HFF-Myc (cell line): ENCODE measurements at places on chromosomes 11 and 22.
A peak's percentile ranks its signal among the peaks of the same experiment; 100 is the strongest.

DNA sequence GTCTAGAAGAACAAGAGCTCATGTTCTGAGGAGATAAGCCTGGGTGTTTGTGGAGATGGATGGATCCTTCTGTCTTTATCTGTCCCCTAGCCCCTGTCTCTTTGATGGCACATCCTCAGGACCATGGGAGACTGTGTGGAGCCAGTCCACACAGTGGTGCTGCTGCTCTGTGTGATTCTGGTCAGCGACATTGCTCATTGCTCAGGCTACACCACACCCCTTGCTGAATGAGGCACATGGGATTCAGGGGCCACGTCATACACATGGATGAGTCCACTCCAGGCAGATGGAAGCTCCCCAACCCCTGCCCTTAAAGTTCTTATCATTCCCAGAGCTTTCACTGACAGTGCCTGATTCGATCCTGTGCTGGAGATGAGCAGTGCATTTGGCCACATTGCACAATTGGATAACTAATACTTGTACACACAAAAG, 222.2 kb downstream of the NAV2 start:
- no peak for DNase-seq

GRCh38 chr22:48850658-48851287, 976.9 kb downstream of the BRD1 start:
- no peak for DNase-seq

GRCh38 chr11:120540744-120541465, 29.4 kb downstream of the GRIK4 start:
- no peak for DNase-seq

DNA sequence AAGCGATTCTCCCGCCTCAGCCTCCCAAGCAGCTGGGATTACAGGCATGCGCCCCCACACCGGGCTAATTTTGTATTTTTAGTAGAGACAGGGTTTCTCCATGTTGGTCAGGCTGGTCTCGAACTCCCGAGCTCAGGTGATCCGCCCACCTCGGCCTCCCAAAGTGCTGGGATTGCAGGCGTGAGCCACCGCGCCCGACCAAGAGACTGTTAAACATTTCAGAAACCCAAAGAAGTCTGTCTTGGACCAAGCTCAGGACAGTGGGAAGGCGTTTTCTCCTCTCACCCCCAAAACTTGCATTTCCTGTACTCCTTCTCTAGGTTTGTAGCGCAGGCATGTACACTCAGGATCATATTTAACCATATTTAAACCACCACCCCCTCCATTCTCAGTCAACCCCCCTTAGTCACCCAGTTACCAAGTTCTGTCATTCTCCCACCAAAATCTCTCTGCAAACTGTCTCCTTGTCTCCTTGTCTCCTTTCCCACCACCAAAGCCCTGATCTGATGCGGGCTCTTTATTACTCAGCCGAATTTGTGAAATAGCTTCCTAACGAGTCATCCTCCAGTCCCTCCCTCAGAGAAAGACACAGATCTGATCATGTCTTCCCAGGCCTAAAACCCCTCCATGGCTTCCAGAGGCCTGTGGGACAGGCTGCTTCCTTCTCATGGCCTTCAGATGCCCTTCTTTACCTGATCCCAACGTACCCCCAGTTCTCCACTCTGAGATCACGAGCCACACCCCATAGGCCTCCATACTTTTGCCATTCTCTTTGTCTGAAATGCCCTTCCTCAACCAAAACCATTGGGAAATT, 29.0 kb upstream of the CREB3L1 start:
- no peak for DNase-seq

- no peak for DNase-seq
Observed at GRCh38 chr22:33104147-33104854, 46.1 kb upstream of the SYN3 start.

DNA sequence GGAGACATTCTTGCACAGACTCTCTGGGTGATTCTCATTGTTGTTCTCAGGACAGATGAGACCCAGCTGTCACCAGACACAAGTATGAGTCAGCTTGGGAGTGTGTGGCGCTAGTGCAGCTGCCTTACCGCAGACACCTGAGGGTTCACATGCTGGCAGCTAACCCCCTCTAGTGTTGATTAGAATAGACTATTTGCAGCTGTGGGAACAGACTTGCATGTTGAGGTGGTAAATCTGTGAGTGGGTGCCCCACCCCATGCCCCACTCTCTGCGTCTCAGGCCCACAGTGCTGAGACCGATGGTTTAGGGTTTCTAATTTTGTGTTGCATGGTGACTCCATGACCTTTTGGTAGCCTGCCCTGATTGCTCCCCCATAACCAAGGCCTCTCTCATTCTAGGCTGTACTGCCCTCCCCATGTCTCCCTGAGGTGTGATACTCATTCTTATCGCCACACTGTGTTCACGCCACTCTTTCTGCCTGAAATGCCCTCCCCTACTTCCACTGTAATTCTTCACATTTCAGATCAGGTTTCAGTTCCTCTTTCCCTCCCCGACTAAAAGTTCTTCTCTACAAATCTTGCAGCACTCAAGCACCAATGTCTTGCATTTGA, 73.7 kb upstream of the KIRREL3 start:
- peak; percentile 46 for DNase-seq

DNA sequence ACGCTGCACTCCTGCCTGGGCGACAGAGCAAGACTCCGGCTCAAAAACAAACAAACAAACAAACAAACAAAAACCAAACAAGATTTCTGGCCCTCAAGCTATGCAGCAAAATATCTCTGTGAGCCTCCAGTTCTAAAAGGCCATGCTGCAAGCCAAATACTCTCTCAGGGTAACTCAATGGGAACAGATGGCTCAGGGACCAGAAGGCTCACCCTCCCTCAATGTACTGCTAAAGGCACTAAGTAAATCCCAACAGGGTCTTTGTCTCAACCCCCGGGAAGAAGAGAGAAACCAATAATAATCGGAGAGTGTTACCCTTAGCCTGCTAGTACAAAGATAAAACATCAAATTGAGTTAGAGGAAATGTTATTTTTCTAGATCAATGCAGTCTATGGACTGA, 119.7 kb upstream of the ZC3H12C start:
- no peak for DNase-seq
